ENCODE measurements at places on chromosomes 2 and 18. TPM values are rescaled to one million over a fixed set of nuclear protein-coding genes. Genes with fewer than 3 reads are reported as not detected.

DNA sequence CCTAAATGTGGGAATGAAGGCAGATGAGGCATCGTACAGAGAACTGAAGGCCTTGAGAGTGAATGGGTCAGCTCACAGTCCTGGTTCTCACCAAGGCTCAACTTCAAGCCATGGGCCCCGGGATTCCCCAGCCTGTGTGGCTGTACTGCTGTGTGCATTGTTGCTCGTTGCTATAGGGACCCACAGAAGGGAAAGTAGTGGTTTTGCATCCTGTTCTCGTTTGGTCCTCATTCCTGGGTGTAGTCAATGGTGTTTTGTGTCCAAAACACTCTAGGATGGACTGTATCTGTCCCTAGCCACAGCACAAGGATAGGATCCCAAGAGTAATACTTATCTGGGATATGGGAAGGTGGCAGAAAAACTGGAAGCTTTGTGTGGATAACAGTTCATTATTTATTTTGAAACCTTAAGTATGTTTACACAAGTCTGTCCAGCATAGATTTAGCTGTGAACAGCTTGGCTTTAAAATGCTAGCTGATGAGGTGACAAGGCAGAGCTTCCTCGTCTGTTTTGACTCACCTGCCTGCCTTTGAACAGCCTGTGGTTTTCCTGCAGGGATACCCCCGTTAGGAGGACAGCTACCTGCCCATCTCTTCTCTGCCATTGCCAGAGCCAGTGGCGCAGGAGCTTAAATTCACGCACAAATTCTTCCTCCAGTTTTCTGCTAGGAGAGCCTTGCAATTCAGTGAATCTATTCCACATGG lies 85.0 kb downstream of the WDSUB1 start:
- peak overlapping the region; percentile 86 for H3K27ac ChIP-seq
- peaks cover 37% of the 10 kb centered on the region for H3K36me3 ChIP-seq
- peak; percentile 69 for DNase-seq
- H3K27me3 ChIP-seq, result no peaks in the 10 kb centered on the region
- H3K4me3 ChIP-seq, result no peak overlapping the region

GRCh38 chr2:66538291-66538690 lies 103.4 kb downstream of the MEIS1 start:
- H3K36me3 ChIP-seq, result no peaks in the 10 kb centered on the region
- no peak overlapping the region for H3K27ac ChIP-seq

DNA sequence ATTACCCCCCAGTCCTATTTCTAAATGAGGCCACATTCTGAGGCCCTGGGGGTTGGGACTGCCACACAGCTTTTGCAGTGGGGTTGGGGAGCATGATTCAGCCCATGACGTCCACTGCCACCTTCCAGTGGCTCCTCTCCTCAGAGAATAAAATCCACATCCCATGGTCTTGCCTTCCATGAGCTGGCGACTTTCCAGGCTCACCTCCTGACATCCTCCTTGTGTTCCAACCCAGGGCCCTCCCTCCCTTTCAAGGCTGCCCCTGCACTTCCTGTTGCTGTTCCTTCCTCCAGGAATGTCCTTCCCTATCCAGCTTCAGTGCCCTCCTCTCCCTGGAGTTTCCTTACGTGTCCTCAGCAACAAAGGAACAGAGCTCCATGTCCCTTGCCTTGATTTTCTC lies 187.3 kb upstream of the ID2 start:
- peak overlapping the region; percentile 3 for H3K27ac ChIP-seq
- peaks cover 27% of the 10 kb centered on the region for H3K4me1 ChIP-seq
- no peak for DNase-seq
- no peaks in the 10 kb centered on the region for H3K36me3 ChIP-seq
- no peaks in the 10 kb centered on the region for H3K27me3 ChIP-seq
- H3K4me3 ChIP-seq, result no peak overlapping the region

The BCL2 gene
- 13.0 TPM for polyA plus RNA-seq

Data from muscle of leg (tissue), 16 donors.